T-helper 9 cell (primary cell): ENCODE measurements at places on chromosomes 5 and 9.

DNA sequence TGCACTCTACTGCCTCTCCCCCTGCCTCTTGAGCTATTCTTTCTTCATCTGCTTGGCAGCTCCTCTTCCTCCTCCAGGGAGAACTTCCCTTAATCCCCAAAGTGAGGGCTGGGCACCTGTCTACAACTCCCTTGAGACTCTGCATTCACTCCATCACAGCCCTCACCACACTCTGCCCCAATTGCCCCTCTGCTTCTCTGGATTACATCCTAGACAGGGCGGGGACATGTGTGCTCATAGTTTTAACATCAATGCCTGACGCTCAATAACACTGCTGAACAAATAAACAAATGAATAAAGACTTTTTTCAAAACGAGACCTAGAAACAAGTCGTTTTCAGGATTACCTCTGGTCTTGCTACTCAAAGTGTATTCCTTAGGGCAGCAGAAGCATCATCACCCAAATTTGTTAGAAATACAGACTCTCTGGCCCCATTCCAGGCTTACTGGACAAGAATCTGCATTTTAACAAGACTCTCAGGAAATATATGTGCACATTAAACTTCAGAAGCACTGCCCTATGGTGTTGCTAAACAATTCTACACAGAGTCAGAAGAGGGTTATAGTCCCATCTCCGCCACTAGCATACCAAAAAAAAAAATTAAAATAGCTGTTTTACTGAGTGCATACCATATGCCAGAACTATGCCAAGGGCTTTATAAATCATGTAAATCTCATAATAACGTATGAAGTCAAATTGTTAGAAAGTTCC lies 115.6 kb downstream of the CDK5RAP2 start:
- no peak for DNase-seq

GRCh38 chr5:68041293-68041692 lies 174.3 kb upstream of the PIK3R1 start:
- DNase-seq, result no peak

- DNase-seq, result no peak
Measured at GRCh38 chr9:78047106-78047505, 15.5 kb upstream of the GNAQ start.

DNA sequence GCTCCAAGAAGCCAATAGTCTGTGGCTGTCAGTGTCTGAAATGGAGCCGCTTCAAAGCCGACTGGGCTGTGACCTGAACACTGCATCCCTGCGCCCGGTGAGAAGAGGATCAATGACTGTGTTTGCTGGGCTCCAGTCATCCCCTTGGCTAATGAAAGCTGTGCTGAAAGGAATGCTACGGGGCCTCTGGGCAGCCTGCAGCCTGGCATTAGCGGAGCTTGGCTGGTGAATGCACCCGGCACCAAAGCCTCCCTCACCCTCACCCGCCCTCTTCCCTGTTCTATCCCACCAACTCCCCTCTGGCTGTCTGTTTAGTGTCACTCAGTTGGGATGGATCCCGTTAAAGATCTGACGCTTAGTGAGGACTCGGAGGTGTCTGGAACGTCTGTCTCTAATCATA lies 355.3 kb downstream of the BNC2 start:
- no peak for DNase-seq
